Fibroblast of villous mesenchyme (primary cell): ENCODE measurements at places on chromosomes 4 and X. TPM values are rescaled to one million over a fixed set of nuclear protein-coding genes. Genes with fewer than 3 reads are reported as not detected.
A peak's percentile ranks its signal among the peaks of the same experiment; 100 is the strongest.

- peak; percentile 16 for DNase-seq
Measured at GRCh38 chr4:77617203-77617602, 11.6 kb downstream of the CXCL13 start.

GRCh38 chr4:125676583-125676982, 361.8 kb downstream of the FAT4 start:
- DNase-seq: no peak

DNA sequence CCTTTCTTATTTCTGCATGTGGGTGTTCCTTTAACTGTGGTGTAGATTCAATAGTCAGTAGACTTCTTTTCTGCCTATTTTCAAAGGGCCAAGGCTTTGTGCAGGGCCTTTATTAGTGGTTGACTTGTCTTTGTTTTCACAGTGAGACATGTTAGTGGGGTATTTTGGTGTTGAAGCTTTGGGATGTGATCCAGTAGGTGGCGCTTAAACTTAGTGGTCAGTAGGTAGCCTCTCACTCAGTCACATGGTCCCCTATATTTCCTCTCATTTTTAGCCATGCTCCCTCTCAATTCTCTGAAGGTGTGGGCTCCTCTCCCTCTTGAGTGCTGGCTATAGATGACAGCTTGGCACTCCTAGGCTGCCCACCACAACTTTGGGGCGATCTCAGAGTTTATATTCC, 23.4 kb upstream of the SLC10A7 start:
- peak; percentile 30 for DNase-seq

The GLOD5 gene
- not detected in 2 replicates for total RNA-seq

DNA sequence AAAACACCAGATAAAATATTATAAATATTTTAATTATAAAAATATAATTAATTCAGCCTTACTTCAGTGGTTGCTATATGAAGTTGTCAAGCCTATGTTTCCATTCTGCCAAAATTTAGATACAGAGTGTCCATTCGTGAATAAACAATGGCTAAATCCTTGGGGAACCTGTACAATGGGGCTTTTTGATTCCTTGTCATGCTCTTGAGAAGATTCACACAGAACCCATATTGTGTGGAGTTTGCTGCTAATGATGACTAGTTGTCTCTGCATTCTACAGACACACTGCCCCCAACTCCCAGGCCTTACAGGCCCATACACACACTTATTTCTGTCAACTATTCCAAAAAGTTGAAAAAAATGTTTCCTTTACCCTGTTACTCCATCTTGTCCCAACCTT, 33.4 kb upstream of the MAGEC2 start:
- no peak for DNase-seq
